Neural crest cell (in vitro differentiated cells): ENCODE measurements at places on chromosomes 13 and 19. TPM values are rescaled to one million over a fixed set of nuclear protein-coding genes. Genes with fewer than 3 reads are reported as not detected.
A peak's percentile ranks its signal among the peaks of the same experiment; 100 is the strongest.

DNA sequence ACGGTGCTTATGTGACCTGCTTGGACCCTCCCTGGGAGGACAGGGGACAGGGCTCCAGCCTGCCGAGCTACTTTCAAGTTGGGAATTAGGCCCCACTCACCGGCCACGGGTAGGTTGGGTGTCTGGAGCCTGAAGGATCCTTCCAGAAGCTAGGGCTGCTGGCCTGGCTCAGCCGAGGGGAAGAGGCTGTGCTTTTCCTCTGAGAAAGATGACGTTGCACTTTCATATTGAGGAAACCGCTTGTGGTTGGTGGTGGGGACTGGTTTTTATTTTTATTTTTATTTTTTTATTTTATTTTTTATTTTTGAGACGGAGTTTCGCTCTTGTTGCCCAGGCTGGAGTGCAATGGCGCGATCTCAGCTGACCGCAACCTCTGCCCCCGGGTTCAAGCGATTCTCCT is at the start of gene TMEM150B:
Gene TMEM150B (minus strand): TSS at position 170 of the 400 bp plus-strand sequence. CDS start 4,305 bp downstream, outside the sequence.
- no peak for DNase-seq

DNA sequence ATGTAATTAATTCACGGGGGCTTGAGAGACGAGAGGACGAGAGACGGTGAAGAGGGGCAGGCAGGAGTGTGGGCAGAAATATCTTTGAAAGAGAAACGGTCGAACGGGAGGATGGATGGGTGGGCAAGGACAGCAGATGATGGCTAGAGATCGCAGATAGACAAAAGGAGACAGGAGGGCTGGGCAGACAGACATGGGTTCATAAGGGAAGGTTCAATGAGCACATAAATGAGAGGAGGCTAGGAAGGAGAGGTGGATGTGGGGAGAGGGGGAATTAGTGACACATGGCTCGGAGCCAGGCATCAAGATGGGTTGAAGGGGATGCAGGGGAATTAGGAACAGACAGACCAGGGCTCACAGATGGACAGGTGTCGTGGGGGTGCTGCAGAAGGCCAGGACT is 1.1 kb downstream of the SYT3 start:
- no peak for DNase-seq

DNA sequence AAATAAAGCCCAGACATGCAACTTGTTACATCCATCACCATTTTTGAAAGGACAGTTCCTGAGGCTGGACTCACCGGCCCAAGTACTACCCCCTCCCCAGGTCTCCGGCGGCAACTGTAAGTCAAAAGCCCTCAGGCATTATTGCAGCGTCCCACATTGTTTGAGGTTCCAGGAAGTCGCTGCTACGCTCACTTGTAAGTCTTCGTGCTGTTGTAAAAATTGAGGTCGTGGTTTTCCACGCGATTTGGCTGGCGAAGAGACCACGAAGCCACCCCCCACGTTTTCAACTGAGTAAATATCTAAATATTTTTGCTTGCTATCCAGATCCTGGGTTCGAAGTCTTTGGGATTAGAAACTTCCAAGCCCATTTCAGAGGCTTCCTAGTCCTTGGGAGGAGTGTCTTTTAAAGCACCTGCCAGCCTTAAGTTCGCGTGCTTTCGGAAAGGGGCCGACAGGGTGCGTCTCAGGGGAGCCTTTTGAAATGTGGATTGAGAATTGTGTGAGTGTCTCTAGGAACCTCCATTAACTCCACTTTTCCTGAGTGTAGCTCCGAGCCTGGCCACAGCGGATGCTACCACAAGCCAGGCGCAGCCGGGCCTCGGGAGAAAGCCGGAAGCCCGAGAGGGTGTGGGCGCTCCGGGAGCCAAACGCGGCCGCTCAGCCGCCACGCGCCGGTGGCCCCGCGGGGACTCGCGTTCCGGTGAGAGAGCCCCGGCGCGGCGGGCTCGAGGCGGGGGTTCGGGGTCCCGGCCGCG is 434 bp upstream of the FNDC3A start:
- peak; percentile 14 for DNase-seq

The ZNF497 gene
- total RNA-seq = 8.4 and 9.1 TPM in 2 replicates

GRCh38 chr13:77674852-77675251 is 22.6 kb upstream of the SLAIN1 start:
- no peak for DNase-seq

The CGB8 gene
- not detected in 2 replicates for total RNA-seq

The HPN gene
- total RNA-seq = 0.26 and 0.27 TPM in 2 replicates

The PSG2 gene
- not detected in 2 replicates for total RNA-seq

- no peak for DNase-seq
Measured at GRCh38 chr13:105936816-105937215, 598.6 kb downstream of the EFNB2 start.

The KL gene
- 0.11 and 0.12 TPM in 2 replicates for total RNA-seq

- no peak for DNase-seq
Measured at GRCh38 chr13:80477661-80478443, 136.9 kb upstream of the SPRY2 start.

The PHLDB3 gene
- 13.3 and 14.3 TPM in 2 replicates for total RNA-seq

DNA sequence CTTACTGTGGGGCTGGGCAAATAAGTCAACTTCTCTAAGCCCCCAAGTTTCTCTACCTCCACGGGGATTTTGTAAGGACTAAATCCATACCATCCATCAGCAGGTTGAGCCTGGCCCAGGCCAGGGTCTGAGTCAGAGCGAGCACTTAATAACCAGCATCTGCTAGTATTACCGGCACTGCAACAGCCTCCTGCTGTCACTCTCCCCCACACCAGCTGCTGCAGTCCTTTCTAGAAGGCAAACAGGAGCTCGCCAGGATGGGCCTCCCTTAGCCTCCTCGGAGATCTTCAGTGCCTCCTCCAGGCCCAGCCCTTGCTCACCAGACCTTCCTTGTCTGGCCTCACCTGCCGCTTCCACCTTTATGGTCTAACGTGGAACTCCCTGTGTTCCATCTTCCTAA is 3.2 kb downstream of the NAPA start:
- DNase-seq = no peak

The PGLYRP2 gene
- total RNA-seq = not detected in 2 replicates

- DNase-seq = no peak
Measured at GRCh38 chr19:4013886-4014540, 6.5 kb downstream of the PIAS4 start.

The LGALS14 gene
- not detected in 2 replicates for total RNA-seq

DNA sequence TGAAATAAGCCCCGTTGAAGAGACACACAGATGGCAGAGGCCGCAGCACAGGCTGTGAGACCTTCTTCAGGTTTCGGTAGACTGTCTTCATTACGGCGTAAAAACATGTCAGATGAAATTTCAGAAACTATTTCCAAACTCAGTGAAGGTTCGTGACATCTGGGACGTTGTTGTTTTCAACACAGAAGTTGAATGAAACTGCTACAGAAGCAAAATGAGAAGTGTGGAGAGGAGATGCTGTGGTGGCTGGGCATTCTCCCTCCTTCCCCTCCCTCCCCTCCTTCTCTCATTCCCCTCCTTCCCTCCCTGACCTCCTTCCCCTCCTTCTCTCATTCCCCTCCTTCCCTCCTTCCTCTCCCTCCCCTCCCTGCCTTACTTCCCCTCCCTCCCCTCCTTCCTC is 113.6 kb downstream of the ATP11A start:
- DNase-seq = no peak

The TNFSF13B gene
- 0.32 and 0.82 TPM in 2 replicates for total RNA-seq

The RFPL4A gene
- total RNA-seq = not detected in 2 replicates

DNA sequence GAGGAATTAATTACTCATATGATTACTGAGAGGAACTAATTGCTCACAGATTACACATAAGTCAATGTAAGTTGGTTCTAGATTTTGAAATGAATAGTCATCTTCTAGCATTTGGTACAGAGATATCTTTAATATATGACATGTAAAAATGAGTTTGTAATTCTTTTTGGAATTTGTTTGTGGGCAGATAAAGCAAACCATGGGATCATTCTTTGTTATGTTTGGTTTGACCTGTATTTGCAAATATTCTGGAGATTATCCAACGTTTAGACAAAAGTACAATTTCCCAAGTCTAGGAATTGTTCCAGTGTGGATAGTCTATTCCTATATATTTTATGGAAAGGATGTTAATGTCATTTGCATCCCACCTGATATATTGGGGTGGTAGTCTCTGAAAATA is 309.6 kb upstream of the EDNRB start:
- no peak for DNase-seq

DNA sequence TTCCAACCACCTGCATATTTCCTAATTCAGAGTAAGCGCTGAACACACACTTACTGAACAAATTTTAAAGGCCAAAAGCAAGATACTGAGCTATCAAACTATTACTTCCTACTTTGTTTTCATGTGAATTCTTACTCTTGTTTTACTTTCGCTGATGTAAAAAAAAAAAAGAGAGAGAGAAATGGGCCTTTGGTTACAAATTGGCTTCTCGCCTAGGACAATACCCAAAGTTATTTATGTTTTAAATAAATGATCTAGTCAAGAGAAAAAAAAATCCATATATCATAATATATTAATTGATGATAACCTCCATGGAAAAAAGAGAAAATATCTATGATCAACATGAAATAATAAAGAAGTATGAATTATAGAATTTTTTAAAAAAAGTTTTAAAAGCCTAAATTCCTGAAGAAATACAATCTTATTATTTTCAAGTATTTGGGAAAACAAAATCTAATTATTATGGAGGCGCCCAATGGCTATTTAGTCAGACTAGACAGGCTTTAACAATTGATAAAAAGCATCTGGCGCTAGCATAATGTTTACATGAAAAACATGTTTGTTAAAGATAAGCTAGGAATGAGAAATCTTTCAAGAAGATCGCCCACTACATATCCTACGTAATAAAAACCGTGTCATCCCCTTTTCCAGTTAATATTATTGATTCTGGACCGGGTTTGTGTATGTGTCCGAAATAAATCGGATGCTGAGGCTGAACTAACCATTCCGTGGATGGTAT is 9.0 kb downstream of the COL4A1 start:
- no peak for DNase-seq

DNA sequence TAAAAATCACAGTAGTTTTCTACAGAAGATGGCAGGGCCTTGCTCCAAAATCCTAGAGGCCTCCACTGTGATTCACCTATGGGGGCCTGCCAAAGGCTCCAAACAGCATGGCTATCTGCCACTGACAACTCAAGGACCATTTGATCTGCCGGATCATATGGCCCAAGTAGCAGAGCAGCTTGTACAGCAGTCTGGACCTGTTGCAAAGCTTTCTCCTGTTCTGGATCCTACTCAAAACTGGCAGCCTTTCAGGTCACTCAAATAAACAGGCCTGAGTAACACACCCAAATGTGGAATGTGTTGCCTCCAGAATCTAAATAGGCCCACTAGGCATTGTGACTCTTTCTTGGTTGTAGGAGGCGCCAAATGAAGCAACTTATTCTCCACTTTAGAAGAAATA is 1049.3 kb downstream of the PCDH9 start:
- no peak for DNase-seq

GRCh38 chr13:45055198-45055901 is 65.0 kb upstream of the GTF2F2 start:
- no peak for DNase-seq

DNA sequence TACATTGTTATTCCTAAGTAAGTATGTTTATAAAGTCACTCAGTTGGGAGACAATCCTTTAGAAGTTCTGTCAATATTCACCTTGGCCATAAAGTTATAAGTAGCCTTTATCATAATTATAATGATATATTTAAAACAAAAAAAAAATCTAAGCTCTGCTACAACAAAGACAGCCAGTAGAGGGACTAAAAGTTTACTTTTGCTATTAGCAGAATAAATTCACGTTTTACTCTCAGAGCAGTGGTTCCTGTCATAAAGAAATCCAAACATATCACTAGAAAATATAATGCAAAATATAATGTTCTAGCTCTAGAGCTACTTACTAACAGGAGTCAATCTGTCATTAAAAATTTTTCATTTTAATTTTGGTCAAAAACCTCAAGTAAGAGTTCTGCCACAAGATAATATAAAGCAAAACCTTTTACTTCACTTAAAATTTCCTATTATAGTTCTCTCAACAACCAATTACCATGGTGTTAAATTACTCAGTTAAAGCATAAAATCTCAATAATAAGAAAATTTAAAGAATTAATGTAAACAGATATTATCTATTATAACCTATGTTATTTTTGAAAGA is 17.7 kb downstream of the INTS6 start:
- DNase-seq = no peak

The SBSN gene
- 0.20 and 0.21 TPM in 2 replicates for total RNA-seq

DNA sequence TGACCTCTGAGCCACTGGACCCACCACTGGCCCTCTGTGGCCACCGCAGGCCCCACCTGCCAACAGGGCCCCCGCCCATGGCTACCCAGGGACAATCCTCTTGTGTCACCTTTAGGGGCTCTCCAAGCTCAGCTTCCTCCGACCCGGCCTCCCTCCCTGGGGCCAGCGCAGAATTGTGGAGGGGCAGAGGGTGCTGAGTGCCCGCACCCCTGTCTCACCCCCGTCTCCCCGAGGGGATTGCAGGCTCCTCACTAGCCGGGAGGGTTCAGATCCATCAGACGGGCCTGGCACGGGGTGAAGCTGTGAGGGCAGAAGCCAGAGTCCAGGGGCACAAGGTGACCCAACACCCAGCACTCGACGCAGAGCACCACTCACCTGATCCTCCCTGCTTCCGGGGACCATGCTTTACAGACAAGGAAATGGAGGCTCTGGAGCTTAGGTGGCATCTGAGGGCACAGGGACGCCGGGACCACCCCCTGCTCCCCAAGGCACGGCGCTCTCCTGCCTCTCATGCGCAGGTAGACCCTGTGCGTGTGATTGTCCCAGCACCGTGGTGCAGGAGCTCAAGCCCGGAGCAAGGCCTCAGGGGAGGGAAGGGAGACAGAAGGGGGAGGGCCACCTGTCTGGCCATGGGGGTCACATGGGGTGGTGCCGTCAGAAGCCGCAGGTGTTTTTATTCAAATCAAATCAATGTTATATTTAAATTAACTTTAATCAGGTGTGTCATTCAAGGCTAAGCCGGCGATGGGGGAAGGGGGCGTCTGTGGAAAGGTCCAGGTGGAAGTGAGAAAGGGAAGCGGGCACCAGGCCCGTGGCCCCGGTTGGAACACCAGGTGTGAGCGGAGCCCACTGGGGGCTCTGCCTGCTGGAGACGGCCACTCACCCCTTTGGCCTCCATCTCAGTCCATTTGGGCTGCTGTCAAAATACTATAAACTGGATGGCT is 21.6 kb upstream of the SPACA7 start:
- no peak for DNase-seq

The ZSWIM9 gene
- 11.2 and 13.4 TPM in 2 replicates for total RNA-seq

The ZNF665 gene
- 5.2 and 8.2 TPM in 2 replicates for total RNA-seq

DNA sequence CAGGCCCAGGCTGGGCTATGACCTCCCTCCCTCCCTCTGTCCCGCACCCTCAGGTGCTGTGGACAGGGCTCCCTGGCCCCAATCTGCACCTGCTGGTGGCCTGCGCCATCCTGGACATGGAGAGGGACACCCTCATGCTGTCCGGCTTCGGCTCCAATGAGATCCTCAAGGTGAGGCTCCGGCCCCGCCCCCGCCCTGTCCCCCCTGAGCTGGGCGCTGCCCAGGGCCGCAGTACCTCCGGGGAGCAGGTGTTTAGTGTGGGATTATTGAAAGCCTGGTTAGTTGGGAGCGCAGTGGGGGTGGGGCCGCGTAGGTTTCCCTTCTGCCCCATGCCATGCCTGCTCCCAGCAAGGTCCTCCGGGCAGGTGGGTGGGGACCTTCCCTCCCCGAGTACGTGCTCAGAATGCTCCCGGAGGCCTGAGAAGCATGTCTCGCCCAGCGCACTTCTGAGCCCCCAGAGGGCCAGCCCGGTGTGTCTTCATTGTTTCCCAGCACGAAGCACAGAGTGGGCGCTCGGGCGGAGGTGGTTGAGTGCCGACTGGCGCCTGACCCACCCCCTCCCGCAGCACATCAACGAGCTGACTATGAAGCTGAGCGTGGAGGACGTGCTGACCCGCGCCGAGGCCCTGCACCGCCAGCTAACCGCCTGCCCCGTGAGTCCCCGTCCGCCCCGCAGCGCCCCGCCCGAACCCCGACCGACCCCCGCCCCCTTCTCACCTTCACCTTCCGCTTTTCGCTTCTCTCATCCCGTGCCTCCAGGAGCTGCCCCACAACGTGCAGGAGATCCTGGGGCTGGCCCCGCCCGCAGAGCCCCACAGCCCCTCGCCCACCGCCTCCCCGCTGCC is 8.8 kb downstream of the IL4I1 start:
- no peak for DNase-seq
